ENCODE measurements at places on chromosomes 6 and 20. TPM values are rescaled to one million over a fixed set of nuclear protein-coding genes. Genes with fewer than 3 reads are reported as not detected.

Gene CRIP3
- total RNA-seq, result 0.47 TPM

Gene BTBD3
- 3.1 TPM for total RNA-seq

GRCh38 chr6:41470331-41471063 lies 75.7 kb upstream of the FOXP4 start:
- DNase-seq, result no peak

Gene ARG1
- total RNA-seq, result not detected

DNA sequence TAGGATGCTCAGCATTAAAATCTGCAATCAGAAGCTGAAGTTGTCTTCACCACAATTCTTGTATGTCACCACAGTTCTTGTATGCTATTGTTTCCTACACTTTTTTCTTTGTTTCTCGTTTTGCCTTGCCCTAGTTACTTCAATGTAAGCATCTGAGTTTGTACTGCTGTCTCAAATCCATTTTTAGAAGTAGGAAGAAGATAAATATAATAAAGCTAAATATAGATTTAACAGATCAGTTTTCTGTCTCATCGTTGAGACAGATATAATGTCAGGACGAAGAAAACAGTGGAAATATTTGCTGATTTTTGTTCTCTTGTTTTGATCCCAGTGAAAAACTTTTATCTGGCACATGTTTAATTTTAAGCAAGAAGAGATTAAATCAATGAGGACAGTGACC lies 318.0 kb downstream of the QKI start:
- DNase-seq, result no peak

Gene MYLK4
- total RNA-seq, result 0.33 TPM

Gene BPIFA1
- not detected for total RNA-seq

Data from activated naive CD8-positive, alpha-beta T cell treated with anti-CD3 and anti-CD28 coated beads, Interleukin-2, amount 10 ng/mL, durations not matched to agents 7 days and 5 days (primary cell).